ENCODE measurements at places on chromosomes 2 and 18.

GRCh38 chr18:13221869-13222855, 3.6 kb downstream of the LDLRAD4 start:
- DNase-seq = no peak

GRCh38 chr2:8574196-8575037, 107.4 kb upstream of the ID2 start:
- no peak for DNase-seq

GRCh38 chr2:140657657-140658056, 1473.2 kb downstream of the LRP1B start:
- no peak for DNase-seq

- no peak for DNase-seq
Measured at GRCh38 chr2:139271879-139272278, 491.7 kb upstream of the NXPH2 start.

GRCh38 chr2:143261986-143262385, 132.8 kb downstream of the ARHGAP15 start:
- DNase-seq = no peak

DNA sequence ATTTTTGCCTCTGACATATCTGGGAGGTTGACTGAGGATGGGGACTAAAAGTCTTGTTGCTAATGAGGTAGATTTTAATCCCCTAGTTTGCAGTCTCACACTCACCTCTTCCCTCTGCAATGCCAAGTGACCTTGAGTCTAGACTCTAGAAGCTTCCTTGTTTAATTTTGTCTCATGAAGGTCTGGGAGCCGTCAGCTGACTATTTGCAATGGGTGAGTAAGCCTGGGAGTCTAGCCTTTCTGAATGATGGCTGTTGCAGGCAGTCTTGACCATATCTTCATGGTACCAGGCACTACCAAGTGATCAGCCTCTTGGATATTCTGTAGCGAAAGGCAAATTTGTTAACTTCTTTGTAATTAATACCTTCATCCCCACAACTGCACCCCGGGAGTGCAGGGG, 61.2 kb downstream of the ARHGAP15 start:
- DNase-seq = no peak

GRCh38 chr2:234864506-234864905, 87.3 kb upstream of the SH3BP4 start:
- DNase-seq = no peak

DNA sequence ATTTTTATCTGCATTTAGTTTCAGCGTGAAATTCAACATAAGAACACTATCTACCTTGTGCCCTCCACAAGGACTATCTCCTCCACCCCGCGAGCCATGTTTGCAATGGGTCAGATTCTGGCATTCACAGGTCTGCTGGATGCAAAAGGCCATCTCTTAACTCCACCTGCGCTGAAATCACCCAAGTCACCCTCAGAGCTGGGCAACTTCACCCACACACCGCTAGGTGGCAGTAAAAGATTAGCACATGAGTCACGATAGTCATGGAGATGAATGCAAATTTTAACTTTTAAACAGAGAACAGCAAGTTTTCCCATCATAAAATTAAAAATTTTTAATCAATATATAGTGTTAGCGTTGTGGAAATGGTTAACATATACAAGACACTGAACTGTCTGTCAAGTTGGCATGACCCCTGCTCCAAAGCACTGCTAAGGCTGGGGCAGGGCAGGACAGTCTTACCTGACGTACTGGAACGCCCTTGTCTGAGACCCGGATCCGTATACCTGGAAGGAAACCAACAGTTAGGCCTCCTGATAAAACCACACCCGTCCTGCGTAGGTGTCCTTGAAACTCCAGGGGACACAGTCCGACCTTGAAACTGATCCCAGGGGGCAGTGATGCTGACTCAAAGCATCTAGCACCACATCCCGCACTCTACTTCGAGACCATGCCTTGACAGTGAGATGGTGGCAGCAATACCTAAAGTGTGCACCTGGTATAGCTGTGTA, 89.6 kb downstream of the UXS1 start:
- peak; percentile 40 for DNase-seq

DNA sequence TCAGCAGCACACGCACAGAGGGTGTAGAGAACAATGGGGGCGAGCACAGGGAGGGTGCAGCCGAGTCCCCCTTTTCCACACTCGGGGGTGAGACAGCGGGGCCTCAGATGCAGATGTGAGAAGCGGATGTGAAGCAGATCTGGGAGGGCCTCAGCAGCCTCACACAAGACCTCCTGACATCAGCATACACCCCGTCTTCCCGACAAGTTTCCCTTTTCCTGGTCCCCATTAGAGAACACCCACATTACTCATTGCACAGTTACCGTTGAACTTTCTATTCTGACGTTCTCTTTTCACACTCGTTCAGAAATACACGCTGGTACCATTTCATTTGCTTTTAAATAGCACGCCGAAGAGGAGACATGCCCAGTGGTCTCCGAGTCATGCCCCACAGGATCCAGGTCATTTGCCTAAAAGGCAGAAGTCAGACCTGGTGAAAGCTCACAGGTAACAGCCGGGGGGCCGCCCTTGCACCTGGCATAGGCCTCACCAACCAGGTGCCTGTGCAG, 129.5 kb upstream of the ID2 start:
- no peak for DNase-seq

GRCh38 chr18:5955861-5956260, 60.5 kb upstream of the TMEM200C start:
- DNase-seq = no peak

GRCh38 chr18:8455661-8456614, 153.3 kb upstream of the RAB12 start:
- DNase-seq = no peak

DNA sequence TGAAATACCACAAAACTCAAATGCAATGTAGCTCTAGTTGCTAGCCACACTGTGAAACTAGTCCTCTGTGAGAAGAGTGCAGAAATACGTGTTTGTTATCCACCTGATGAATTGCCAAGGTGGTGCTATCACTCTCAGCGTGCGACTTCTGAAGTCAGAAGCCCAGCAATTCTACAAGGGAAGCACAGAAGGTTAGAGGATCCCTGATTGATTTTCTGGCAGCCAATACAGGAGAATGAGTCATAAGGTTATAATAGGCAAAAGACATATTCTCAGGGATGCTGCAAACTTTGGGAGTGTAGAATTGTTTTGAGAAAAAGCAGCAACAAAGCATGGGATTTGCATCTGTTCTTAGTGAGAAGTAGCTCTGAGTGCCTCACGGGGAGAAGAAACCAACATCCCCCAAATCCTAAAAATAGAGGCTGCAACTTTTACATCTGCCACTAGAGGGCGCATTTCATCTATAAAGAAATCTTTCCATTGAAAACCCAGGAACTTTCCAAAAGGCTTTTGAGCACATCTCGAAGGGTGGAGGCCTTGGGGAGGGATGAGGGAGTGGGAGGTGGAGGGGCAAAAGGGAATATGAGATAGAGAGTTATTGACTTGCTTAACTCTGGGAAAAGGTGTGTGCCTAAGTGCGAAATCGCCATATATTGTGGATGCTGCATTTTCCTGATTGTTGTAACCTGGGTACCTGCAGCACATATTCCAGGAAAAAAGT, 78.0 kb downstream of the TMEM182 start:
- DNase-seq = no peak

DNA sequence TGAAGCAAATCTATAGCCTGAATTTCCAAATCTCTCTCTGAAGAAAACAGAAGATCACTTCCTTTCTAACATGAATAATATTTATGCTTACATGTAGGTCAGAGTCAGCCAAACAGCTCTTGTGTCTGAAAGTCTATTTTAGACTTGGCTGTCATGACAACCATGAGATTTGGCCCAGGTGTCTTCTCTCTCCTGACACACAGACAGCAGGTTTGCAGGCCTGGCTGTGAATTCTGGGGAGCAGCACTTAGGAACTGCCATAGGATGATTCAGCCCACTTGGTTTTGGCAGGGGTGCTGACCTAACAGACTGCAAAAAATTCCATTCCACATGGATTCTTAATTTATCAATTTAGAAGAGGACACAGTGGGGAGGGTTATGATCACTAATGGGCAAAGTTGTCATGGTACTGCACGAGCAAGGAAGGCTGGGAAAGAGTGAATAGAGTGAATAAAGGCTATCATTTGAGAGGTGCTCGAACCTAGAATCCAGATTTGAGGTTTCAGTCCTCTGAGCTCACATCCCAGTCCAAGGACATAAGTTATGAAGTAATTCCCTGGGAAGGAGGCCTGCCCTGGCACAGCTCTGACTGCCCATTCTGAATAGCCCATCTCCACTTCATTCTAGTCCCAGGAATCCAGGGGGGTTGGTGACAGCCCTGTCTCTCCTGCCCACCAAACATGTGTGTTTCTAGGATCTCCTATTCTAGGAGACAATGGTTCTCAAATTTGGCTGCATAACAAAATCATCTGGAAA, 453.9 kb upstream of the TRIB2 start:
- DNase-seq = no peak

GRCh38 chr2:233416706-233417105, 62.4 kb downstream of the DGKD start:
- DNase-seq = no peak

- DNase-seq = no peak
Measured at GRCh38 chr2:109324861-109325260, 195.9 kb downstream of the SH3RF3 start.

DNA sequence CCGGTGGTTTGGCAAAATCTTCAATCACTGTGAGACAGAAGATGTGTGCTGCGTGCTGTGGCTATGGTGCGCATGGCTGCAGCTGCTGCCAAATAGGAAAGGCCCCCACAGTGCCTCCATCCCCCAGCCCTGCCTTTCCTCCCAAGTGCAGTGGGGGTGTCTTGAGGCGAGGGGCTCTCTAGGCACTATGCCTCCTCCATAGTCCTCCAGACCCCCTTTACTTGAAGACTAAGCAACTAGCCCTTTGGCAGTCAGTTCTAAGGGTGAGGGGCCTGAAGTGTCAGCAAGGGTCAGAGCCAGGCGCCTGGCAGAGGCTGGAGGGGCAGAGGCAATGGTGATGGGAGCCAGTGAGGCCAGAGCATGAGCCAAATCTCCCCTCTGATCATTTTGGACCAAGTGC, 13.6 kb upstream of the TMEM185B start:
- DNase-seq = no peak

DNA sequence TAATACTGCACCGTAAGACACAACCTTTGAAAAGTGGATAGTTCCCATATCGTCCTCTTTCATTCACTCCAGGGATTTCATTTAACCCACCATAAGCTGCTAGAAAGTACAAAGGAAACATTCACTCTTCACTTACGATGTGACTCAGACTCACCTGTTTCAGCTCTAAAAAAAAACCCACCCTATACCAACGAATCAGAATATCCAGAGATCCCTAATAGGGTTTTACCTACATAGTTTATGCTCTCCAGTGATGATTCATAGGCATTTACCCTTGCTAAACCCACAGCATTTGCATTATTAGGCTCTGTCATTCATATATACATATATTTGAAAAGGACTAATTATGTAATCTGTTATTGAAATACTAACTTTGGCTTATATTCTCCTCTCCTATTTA, 60.2 kb downstream of the PRPF40A start:
- no peak for DNase-seq

DNA sequence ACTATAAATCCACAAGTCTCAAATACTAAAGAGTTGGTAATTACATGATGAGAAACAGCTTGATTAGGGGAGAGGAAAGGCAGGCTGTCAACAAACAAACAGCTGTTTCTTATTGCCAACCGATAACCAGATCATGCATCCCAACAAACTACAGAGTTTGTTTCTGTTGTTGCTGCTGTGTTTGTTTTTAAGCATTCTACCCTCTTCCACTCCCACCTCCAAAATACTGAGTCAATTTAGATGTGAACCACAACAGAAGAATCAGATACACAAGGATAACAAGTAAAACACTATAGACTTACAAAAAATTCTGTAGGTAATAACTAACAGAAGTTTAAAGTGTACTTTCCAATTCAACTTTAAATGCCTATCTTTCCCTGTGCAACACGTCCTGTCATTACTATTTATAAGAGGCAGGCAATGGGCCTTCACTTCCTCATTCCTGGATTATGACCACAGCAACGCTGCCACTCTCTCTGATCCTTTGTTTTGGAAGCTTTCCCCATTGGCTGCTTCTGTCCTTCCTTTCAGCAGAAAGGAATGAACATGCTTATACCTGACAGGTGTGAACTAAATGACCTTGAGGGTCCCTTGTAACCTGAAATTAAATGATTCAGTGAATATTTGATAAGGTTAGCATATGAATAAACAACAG, 152.0 kb downstream of the SRBD1 start:
- no peak for DNase-seq

DNA sequence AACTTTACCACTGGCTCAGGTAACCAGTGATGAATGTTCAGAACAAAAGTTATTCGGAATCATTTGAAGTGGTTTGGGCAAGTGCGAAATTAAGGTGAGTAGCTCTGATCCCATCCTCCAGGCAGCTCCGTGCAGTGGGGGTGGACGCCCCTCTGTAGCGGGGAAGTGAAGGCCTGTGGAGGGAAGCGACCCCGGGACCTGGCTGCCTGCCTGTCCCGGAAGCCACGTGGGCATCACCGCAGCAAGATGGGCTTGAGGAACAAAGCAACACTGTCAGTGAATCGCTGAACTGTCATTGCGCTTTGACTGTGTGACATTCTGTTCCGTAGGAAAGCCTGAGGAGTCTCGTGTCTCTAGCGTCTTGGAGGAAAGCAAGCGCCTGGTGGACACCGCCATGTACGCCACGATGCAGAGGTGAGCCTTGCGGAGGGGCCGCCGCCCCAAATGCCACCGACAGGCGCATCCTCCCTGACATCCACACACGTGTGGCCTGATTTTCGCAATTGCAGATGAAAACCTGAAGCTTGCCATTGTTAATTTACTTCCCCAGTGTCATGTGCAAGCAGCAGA, 9.5 kb downstream of the TPO start:
- DNase-seq = no peak

DNA sequence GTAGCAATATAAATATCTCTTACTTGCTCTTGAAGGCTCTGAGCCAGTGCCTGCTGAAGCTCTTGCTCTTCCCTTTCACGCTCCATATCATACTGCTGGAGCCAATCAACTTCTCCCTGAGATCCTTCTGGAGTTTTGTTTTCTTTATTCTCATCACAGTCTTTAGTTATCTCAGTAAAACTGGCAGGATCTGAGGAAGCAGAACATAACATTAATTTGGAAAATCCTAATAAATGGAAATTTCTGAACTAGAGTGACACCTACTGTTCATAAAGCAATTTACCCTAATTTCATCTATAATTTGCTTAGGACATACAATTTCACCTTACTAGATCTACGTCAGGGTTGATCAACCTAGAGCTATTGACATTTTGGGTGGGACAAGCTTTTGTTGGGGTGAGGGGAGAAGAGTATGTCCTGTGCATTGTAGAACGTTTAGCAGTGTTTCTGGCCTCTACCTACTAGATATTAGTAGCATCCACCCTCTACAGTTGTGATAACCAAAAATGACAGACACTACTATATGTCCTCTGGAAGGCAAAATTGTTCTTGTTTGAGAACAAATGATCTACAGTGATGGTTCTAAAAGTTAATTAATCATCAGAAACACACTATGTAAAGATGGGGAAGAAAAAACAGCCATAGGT, 47.2 kb downstream of the VIL1 start:
- DNase-seq = no peak
